NCI-H69 (cell line): ENCODE measurements at places on chromosomes 13 and 19.

DNA sequence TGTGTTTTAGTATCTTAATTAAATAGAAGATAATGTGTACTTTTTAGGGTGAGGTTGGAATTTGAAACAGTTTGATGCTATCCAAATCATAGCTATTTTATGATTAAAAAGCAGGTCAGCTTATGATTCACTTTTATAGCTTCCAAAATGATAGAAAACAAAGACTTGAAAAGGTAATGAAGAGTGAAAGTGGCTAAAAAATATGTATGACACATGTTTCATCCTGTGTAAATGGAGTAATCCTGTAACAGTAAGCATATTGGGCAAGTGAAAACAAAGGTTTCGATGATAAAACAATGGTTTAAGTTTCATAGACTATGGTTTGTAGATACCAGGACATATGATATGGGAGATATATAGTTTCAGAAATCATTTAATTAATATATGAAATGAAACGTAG, 456.2 kb downstream of the PCDH20 start:
- no peak for DNase-seq

GRCh38 chr13:113781571-113781970, 22.5 kb downstream of the TMEM255B start:
- no peak for DNase-seq

- peak; percentile 36 for DNase-seq
These were observed 193.9 kb upstream of the RNF113B start for GRCh38 chr13:98370806-98371515.

DNA sequence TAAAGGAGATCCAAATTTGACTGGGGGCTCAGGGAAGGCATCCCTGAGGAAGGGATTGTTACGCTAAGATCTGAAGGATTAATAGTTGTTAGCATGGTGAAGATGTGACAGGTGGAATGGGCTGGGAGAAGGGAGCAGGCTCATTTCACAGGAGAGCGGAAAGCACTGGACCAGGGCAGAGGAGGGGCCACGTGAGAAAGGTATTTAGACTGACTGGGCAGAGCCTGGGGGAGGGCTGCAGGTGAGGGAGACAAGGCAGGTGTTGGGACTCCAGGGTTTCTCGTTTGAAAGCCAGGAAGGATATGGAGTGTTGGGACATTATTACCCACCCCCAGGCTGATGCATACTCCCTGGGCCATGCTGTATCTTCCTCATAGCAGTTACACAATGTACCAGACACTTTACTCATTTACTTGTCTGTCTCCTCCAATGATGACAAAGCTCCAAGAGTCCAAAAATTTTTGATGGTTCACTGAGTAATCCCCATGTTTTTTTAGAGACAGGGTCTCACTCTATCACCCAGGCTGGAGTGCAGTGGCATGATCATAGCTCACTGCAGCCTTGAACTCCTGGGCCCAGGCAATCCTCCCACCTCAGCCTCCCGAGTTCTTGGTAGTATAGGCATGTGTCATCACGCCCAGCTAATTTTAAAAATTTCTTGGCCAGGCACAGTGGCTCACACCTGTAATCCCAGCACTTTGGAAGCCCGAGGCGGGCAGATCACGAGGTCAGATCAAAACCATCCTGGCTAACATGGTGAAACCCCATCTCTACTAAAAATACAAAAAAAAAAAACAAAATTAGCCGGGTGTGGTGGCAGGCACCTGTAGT, 2.3 kb downstream of the TRAPPC6A start:
- no peak for DNase-seq

DNA sequence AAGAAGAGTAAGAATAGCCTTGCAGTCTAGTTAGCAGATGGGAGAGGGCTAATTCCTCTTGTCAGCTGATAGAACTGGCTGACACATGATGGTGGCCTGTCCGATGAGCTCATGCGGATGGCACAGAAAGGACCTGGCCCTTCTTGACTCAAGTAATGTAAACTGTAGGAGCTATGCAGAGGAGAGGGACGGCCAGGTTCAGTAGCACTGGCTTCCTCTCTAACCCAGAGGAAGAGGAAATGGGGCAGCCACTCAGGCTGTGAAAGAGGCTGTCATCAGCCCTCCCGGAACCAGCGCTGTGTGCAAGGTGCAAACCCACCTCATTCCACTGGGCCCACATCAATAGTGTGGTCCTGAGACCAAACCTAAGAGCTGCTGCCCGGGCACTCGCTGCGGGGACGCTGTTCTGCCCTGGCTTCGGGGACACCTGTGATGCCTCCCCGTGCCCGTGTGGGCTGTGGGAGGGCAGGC, 30.8 kb upstream of the USE1 start:
- no peak for DNase-seq

GRCh38 chr13:50800091-50800739, 43.3 kb downstream of the DLEU7 start:
- DNase-seq = peak; percentile 96
